ENCODE measurements at places on chromosomes 5 and 9.

DNA sequence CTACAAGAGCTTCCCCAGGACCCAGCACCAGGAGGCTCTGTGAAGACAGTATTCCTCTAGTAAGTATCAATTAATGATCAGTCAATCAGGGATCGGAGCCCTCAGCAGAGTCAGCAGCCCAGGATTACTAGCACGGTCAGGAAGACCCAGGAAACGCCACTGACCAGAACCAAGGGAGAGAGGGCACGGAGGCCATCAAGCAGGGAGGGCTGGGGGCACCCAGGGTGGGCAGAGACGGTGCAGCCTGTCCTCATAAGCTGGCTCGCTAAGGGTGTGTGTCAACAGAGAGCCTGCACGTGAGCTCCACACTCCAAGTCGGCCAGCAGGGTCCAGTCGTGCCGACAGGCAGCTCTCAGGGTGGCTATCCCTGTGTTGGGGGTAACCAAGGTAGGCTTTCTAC lies 29.0 kb downstream of the VAV2 start:
- no peak for DNase-seq

DNA sequence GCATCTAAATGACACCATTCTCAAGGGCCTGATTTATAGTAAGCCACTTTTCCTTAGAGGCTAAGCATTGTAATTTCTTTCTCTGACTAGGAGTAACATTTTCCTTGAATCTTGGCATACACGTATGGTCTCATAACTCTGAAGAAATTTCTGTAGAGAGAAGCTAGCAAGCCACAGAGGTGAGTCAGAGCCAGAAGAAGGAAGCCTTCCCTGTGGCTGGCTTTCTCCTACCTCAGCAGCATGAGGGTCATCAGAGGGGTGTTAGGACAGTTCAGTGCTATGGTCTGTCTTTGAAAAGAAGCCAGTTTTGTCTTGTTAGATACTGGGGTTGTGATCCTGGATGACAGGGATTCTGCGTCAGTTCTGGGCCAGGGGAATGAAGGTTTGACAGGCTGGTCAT lies 3.2 kb downstream of the SNX30 start:
- DNase-seq, result no peak

DNA sequence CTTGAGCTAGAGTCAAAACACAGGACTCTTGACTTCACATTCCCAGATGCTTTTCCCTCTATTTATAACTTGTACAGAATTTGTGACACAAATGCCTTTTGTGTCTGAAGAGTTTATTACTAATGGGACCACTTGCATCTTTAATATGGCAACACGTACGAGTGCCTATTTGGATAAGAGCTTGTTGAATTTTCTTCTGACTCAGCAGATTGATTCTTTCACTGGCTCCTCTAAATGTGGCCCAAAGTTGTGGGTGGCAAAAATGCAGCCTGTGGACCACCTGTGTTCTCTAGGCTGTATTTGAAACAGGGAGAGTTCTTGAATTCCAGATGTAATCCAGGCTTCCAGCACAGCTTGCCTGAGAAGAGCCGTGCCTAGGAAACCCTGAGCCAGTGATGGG lies 34.1 kb upstream of the ERCC6L2 start:
- DNase-seq, result no peak

DNA sequence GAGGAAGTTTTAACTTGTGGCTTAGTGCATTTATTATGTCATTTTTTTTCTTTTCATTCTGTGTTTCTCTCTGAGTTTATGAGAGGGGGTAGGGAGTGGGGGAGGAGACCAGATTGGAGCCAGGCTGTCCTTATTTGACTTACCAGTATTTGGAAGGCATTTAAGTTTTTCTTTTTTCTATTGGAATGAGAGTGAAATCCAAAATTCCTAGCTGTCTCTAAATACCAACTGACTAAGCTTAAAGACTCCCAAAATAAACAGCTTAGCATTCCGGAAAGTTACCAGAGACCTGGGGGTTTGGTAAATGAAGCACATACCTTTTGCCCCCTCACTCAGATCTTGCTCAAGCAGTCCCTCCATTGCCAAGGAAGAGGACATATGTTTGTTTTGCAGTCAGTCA lies 581.9 kb upstream of the BRINP1 start:
- peak; percentile 36 for DNase-seq

- DNase-seq, result peak; percentile 48
Observed at GRCh38 chr5:152838241-152838786, 433.2 kb upstream of the NMUR2 start.

GRCh38 chr9:38277601-38278200 lies 114.8 kb upstream of the ALDH1B1 start:
- no peak for DNase-seq

GRCh38 chr5:123450640-123451039 lies 27.4 kb upstream of the CEP120 start:
- DNase-seq, result no peak

GRCh38 chr5:180330810-180331646 lies 22.1 kb downstream of the GFPT2 start:
- peak; percentile 69 for DNase-seq

- DNase-seq, result no peak
Observed at GRCh38 chr9:112621018-112621655, 96.8 kb downstream of the INIP start.

- DNase-seq, result no peak
Observed at GRCh38 chr5:89350684-89351083, 467.7 kb upstream of the MEF2C start.

Data from endodermal cell (in vitro differentiated cells).